Right cardiac atrium (tissue), 5 donors: ENCODE measurements at places on chromosomes 16 and 17. TPM values are rescaled to one million over a fixed set of nuclear protein-coding genes. Genes with fewer than 3 reads are reported as not detected.
A peak's percentile ranks its signal among the peaks of the same experiment; 100 is the strongest.

The CD300H gene
- not detected for total RNA-seq

DNA sequence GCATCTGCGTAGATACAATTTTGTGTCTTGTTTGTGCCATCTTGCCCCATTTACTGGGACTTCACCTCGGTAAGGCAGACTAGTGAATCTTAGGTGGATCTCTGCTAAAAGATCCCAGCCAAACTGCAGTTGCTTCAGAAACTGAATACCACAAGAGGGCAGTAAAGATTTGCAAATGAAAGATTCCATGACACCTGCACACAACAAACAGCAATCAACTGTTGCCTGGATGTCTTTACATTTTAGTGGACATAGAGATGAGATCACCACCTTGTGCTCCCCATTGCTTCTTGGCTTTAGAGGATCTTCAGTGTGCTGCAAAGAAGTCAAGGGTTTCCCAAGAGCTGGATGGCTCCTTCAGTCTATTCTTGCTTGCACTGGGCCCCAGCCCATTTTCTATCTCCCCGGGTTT, 119.2 kb upstream of the CACNG5 start:
- no peak for DNase-seq

DNA sequence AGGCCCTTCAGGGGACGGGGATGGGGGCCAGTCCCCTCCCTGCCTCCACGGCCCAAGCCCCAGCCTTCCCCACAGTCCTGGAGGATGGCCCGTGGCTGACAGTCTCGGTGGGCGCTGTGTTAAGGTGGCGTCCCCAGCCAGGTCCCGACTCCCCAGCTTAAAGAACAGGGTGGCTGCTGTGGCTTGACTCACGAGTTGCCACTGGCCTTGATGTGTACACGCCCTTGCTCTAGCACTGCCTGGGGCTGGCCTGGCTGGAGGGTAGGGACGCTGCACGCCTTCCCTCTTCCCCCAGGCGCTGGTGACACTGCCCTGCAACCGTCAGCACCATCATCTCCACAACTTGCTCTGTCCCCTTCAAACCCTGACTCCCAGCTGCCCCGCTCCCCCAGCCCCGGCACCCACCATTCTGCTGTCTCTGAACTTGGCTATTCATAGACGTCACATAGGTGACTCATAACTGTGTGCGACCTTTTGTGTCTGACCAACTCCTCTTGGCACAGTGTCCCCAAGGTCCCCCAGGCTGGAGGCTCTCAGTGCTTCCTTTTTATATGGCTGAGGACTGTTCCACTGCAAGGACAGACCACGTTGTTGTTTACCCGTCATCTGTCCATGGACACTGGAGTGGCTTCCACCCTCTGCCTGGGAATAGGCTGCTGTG, 6.3 kb downstream of the GNPTG start:
- peak; percentile 37 for DNase-seq

DNA sequence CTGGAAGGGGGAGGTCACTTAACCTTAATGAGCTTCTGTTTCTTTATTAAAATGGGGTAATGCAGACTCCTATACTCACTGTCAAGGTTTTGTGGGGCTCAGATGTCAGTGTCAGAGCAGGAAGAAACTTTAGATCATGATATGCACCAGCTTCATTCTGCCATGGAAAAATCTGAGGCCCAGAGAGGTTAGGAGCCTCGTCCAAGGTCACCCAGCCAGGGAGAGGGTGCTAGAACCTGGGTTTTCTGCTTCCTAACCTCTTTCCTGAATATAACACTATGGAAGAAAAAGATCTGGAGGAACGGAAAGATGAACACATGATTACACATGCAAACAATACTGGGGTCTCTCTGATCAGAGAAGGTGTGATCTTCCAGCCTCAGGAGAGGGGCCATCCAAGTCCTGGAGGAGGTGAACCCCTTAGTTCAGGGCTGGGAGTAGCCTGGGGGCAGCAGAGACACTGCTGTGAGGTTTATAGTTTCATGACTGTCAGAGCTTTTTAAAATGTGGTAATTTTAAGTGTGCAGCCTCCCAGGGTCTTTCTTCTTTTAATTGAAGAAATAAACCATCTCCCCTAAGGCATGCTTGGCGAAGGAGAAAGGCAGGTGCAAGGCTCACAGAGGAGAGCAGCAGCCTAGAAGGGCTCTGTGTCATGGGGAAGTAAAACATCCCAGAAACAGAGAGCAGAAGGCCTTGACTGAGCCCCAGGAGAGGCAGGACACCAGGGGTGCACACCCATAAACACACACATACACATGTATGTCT, 10.2 kb upstream of the MEOX1 start:
- DNase-seq, result no peak

DNA sequence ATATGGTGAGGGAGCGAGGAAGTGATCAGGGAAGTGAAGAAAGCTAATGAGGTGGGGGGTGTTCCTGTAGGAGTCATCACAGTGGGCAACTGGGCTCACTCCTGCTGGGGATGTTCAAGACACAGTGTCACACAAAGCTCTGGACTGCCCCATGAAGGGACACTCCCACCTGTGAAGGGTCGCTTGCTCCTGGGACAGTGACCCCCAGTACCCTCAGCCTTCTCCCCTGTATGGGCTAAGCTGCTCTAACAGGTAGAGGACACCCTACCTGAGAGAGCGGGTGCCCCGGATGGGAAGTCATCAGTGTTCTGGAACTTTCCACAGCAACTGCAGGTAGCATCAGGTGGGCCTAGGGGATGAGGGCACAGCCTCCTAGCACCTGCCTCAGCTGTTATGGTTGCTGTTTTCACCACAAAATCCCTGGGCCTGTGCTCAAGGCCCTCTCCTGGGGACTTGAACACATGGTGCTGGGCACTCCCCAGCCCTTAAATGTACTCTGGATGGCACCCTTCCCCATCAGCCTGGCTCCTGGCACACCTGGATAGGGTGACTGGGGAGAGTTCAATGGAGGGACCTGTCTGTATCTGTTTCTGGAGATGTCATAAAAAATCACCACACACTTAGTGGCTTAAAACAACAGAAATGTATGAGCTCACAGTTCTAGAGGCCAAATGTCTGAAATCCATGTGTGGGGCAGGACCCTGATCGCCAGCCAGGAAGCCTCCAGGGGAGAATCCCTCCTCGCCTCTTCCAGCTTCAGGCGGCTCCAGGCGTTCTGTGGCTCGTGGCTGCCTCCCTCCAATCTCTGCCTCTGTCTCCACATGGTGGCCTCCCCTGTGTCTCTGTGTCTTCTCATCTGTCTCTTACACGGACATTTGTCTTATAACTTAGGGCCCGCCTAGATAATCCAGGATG, 104.0 kb upstream of the CDH5 start:
- peak; percentile 85 for DNase-seq

The ATP6V0C gene
- 178 TPM for total RNA-seq

- DNase-seq, result no peak
Measured at GRCh38 chr16:78879011-78879410, 721.5 kb downstream of the MAF start.

- DNase-seq, result no peak
Measured at GRCh38 chr16:68823401-68824135, 19.8 kb upstream of the TANGO6 start.

DNA sequence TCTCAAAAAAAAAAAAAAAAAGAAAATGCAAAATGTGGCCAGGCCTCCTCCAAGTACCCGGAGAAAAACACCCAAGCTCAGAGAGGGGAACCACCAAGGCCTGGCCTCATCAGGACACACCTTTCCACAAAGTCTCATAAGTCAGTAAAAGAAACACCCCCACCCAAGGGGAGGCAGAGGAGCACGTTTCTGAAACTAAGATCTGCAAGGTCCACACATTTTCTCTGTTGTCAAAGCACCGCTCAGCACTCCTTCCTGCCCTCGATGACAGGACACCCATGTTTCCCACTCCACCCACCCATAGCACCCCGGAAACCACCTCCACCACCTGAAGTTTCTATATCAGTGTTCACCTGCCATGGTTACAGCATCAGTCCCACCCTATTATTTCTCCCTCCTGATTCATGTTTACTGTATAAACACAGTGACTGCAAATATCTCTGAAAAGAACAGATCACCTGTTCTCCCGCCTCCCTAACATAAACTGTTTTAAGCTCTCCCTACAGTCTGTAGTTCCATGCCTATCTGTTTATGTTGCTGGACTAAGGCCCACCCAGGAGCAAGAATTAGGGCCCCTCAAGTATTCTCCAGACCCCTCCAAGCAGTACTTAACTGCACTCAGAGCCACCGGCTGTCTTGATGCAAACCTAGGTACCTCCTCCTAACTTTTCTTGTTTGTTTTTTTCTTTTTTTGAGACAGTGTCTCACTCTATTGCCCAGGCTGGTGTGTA, 2.0 kb downstream of the CORO7 start:
- no peak for DNase-seq

- no peak for DNase-seq
Measured at GRCh38 chr17:61009663-61010062, 332.0 kb downstream of the BCAS3 start.

GRCh38 chr16:2384426-2384825, 43.9 kb upstream of the ABCA3 start:
- no peak for DNase-seq

The EME2 gene
- total RNA-seq, result 8.1 TPM

The SLFN12 gene
- 5.4 TPM for total RNA-seq

DNA sequence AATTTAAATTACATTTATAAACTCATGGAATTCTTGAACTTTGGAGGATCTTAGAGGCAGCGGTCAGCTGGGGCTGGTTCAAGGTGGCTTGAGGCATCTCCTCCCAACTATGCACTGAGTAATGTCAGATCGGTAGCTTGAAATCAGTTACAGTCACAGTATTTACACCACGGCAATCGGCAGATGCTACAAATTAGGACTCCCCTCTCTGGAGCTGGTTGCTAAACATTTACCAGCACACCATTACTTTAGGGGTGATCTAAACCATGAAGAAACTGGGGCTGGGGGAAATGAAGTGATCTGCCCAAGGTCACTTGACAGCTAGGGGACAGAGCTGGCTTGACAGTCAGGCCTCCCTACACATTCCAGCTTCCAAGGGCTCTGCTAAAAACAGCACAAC, 137.6 kb downstream of the IRX3 start:
- no peak for DNase-seq

The TPSD1 gene
- total RNA-seq, result not detected

The RPL27 gene
- 798 TPM for total RNA-seq

GRCh38 chr17:17300624-17301568, 2.3 kb upstream of the NT5M start:
- peak; percentile 62 for DNase-seq

DNA sequence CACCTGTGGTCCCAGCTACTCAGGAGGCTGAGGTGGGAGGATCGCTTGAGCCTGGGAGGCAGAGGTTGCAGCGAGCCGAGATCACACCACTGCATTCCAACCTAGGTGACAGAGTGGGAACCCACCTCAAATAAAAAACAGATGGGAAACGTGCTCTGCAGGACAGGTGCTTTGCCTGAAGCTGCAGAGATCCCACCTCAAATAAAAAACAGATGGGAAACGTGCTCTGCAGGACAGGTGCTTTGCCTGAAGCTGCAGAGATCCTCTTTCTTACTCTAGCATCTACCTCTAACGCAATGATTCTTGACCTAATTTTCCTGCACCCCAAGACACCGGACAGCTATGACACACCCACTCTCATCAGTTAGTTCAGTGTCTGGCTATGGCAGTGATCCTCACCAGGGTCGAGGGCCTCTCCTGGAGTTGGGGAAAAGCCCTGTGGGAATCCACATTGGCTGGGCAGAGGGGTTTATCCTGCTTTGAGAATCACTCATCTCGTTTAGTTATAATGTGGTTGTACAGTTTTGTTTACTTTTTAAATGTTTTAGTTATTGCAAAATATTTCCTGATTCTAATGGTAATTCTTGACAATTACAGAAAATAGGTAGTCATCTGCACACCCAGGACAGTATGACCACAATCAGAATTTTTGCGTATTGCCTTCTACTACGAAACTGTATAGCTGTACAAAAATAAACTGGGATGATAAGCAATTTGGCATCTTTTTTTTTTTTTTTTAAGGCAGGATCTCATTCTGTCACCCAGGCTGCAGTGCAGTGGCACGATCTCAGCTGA, 11.4 kb downstream of the VPS53 start:
- no peak for DNase-seq

The JPH3 gene
- total RNA-seq, result 0.32 TPM

GRCh38 chr17:784143-784542, 2.0 kb downstream of the MRM3 start:
- no peak for DNase-seq

GRCh38 chr16:50393858-50394802, 25.3 kb upstream of the BRD7 start:
- no peak for DNase-seq

DNA sequence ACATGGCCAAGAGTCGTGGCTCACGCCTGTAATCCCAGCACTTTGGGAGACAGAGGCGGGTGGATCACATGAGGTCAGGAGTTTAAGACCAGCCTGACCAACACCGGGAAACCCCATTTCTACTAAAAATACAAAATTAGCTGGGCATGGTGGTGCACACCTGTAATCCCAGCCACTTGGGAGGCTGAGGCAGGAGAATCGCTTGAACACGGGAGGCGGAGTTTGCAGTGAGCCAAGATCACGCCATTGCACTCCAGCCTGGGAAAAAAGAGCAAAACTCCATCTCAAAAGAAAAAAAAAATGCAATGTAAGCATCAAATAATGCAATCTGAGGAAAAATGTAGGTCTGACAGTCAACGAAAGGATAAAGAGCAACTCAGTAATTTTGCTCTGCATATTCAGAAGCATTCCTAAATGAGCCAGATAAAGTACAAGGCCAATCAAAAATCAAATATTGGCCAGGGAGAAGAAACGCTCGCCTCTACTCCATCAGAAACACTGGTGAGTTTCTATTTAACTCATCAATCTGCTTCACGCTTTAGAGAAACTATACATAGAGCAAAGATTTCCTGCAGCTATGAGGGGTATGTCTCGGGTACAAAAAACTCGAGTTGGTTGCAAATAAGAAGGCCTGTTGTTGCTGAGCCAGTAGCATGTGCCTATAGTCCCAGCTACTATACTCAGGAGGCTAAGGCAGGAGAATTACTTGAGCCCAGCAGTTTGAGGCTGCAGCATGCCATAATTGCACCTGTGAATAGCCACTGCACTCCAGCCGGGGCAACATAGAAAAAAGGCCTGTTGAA, 3.7 kb downstream of the TXNDC11 start:
- no peak for DNase-seq
